ENCODE measurements at places on chromosomes 12 and 14. TPM values are rescaled to one million over a fixed set of nuclear protein-coding genes. Genes with fewer than 3 reads are reported as not detected.

- H3K4me1 ChIP-seq: no peaks in the 10 kb centered on the region
- DNase-seq: no peak
- H3K4me3 ChIP-seq: no peak overlapping the region
Measured at GRCh38 chr14:51145246-51145645, 50.3 kb upstream of the TRIM9 start.

DNA sequence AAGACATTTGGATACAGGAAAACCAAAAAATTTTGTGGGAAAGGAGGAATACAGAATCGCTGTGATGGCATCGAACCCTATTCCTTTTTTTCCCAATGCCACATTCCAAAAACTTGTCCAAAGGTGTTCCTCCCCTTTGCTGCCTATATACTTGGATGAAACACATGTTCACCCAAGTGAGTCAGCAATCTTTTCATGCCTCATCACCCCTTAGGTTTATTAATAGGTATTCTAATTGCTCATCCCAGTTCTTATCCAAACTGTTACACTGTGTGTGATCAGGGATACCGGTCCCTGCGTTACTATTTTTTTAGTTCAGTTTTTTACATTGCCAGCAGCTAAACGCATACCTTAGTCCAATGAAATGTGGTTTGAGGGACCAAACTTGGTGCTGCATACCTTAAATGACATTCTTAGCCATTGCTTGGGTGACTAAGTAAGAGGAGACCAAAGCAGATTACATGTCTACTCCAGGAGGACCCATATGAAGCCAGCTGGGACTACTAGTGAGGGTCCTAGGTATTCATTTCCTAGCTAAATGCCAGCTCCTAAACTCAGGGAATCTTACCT, 20.6 kb upstream of the ST8SIA1 start:
- H3K27ac ChIP-seq: no peak overlapping the region
- no peaks in the 10 kb centered on the region for H3K27me3 ChIP-seq
- no peaks in the 10 kb centered on the region for H3K4me1 ChIP-seq

DNA sequence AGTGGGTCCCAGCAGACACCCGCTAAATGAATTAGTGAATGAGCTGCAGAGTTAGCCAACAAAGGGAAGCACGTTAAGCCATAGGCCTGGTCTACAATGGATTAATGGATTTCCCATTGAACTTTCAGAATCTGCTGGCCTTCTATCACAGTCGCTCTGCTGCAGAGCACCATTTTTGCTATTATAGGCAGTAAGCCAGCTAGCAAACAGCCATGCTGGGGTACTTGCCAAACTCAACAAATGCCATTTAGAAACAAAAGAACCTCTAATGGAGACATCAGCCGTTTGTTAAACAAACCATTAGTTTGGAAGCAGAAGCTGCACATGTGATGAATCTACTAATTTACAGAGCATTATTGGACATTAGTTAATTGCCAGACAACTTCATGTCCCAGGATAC, 181.1 kb upstream of the STXBP6 start:
- H3K27me3 ChIP-seq: no peaks in the 10 kb centered on the region
- H3K4me1 ChIP-seq: no peaks in the 10 kb centered on the region
- no peaks in the 10 kb centered on the region for H3K36me3 ChIP-seq
- no peak overlapping the region for H3K4me3 ChIP-seq

DNA sequence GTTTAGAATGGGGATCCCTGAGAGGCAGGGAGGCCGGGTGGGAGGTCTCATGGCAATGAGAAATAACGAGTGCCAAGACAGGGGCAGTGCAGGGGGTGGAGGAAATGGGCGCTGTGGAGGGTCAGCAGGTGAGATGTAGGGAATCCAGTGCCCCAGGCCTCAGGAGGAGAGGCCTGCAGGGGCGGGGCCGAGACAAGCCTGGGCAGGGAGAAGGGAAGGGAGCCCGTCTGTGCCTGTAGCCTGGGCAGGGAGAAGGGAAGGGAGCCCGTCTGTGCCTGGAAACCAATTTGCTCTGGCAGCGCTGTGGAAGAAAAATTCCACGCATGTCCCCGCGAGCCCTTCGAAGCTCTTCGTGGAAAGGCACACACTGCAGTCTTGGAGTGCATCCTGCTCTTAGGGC, 10.6 kb upstream of the NCOR2 start:
- H3K27me3 ChIP-seq: no peaks in the 10 kb centered on the region
- no peak for DNase-seq
- no peaks in the 10 kb centered on the region for H3K36me3 ChIP-seq
- H3K4me3 ChIP-seq: no peak overlapping the region

GRCh38 chr12:60834806-60835205, 1239.0 kb downstream of the SLC16A7 start:
- H3K36me3 ChIP-seq: no peaks in the 10 kb centered on the region
- no peak overlapping the region for H3K27ac ChIP-seq
- H3K4me3 ChIP-seq: no peak overlapping the region
- DNase-seq: no peak

DNA sequence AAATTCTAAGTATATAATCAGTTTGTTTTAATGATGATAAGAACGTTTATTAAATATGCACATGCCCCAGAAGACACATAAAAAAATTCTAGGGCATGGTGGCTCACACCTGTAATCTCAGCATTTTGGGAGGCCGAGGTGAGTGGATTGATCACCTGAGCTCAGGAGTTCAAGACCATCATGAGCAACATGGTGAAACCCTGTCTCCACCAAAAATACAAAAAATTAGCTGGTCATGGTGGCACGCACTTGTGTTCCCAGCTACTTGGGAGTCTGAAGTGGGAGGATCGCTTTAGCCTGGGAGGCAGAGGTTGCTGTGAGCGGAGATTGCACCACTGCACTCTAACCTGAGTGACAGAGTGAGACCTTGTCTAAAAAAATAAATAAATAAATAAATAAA, 4.0 kb downstream of the CD69 start:
- no peaks in the 10 kb centered on the region for H3K36me3 ChIP-seq
- H3K27ac ChIP-seq: no peak overlapping the region
- DNase-seq: no peak
- H3K27me3 ChIP-seq: no peaks in the 10 kb centered on the region
- no peak overlapping the region for H3K4me3 ChIP-seq
- no peaks in the 10 kb centered on the region for H3K4me1 ChIP-seq

GRCh38 chr14:26332966-26333365, 264.9 kb downstream of the NOVA1 start:
- no peak for DNase-seq
- no peaks in the 10 kb centered on the region for H3K36me3 ChIP-seq
- no peaks in the 10 kb centered on the region for H3K27me3 ChIP-seq
- H3K4me1 ChIP-seq: no peaks in the 10 kb centered on the region
- no peak overlapping the region for H3K27ac ChIP-seq

- H3K27me3 ChIP-seq: no peaks in the 10 kb centered on the region
- DNase-seq: peak; percentile 62
- H3K4me3 ChIP-seq: peak overlapping the region; percentile 99
- peak overlapping the region; percentile 100 for H3K27ac ChIP-seq
- peaks cover 20% of the 10 kb centered on the region for H3K36me3 ChIP-seq
Measured at GRCh38 chr14:68977718-68978171, 1.4 kb downstream of the ACTN1 start.

- DNase-seq: no peak
- H3K4me3 ChIP-seq: no peak overlapping the region
- H3K27ac ChIP-seq: peak overlapping the region; percentile 19
- H3K36me3 ChIP-seq: no peaks in the 10 kb centered on the region
- no peaks in the 10 kb centered on the region for H3K4me1 ChIP-seq
Measured at GRCh38 chr12:46518169-46518568, 145.6 kb upstream of the SLC38A2 start.

- no peak for DNase-seq
- no peak overlapping the region for H3K4me3 ChIP-seq
- H3K4me1 ChIP-seq: peaks cover 12% of the 10 kb centered on the region
- no peaks in the 10 kb centered on the region for H3K36me3 ChIP-seq
- H3K27ac ChIP-seq: no peak overlapping the region
Measured at GRCh38 chr14:69131176-69131575, 21.7 kb downstream of the DCAF5 start.

DNA sequence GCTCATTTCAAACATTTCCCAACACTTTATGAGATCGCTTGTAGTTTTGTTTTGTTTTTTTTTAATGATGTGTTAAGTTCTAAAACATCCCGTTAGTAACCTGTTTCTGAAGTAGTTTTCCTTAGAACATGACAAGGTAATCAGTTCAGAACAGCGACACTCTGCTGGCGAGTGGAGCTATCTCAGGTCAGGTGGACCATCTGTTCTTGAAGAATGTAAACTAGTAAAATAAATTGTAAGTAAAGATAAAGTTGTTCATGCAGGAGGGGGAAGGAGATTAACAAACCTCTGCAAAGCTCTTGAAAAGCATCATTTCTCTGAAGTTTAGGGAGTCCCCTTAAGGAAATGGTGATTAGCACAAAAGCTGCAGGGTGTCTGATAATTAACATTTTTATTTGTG, 71.9 kb upstream of the DACT1 start:
- no peak for DNase-seq
- H3K27me3 ChIP-seq: no peaks in the 10 kb centered on the region
- H3K4me1 ChIP-seq: peaks cover 4% of the 10 kb centered on the region

- H3K4me1 ChIP-seq: no peaks in the 10 kb centered on the region
- no peaks in the 10 kb centered on the region for H3K27me3 ChIP-seq
- DNase-seq: peak; percentile 11
- no peak overlapping the region for H3K4me3 ChIP-seq
- no peaks in the 10 kb centered on the region for H3K36me3 ChIP-seq
Measured at GRCh38 chr14:22319526-22320361, 269.3 kb downstream of the DAD1 start.

DNA sequence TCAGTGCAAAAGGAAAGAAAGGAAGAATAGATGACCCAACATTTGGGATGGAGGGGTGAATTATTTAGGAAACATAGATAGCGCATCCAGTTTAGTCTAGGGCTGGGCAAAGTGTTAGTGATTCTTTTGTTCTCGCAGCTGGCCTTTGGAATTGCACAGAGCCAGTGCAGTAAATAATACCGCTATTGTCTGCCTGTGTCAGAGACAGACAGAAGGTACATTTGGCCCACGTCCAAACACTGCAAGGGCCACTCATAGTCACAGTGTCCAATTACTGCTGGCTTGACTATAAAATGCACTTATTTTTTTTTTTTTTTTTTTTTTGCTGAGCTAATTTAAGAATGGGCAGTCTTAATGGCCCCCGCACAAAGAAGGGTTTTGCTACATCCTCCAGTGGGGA, 638.6 kb downstream of the BCL11B start:
- no peaks in the 10 kb centered on the region for H3K27me3 ChIP-seq
- DNase-seq: no peak
- H3K4me3 ChIP-seq: no peak overlapping the region
- no peaks in the 10 kb centered on the region for H3K36me3 ChIP-seq

- no peak overlapping the region for H3K4me3 ChIP-seq
- DNase-seq: no peak
- H3K27ac ChIP-seq: no peak overlapping the region
- H3K27me3 ChIP-seq: no peaks in the 10 kb centered on the region
- H3K4me1 ChIP-seq: no peaks in the 10 kb centered on the region
- no peaks in the 10 kb centered on the region for H3K36me3 ChIP-seq
Measured at GRCh38 chr12:72472350-72472749, 200.2 kb downstream of the TRHDE start.

DNA sequence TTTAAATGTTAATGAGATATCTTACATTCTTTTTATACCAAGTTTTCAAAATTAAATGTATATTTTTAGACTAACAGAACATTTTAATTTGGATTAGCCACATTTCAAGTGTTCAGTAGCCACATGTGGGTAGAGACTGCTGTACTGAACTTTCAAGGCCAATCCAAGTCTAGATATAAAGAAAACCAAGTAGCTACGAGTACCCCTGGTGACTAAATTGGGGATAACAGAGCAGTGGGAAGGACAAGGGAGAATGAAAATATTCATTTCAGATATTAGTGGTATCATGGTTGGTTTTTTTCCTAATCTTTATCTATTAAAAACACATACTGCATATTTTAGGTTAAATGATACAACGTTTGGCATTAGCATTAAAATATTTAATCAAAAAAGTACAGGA, 69.4 kb upstream of the RHOJ start:
- H3K4me3 ChIP-seq: no peak overlapping the region
- H3K27me3 ChIP-seq: no peaks in the 10 kb centered on the region
- H3K36me3 ChIP-seq: no peaks in the 10 kb centered on the region
- no peak overlapping the region for H3K27ac ChIP-seq
- no peaks in the 10 kb centered on the region for H3K4me1 ChIP-seq

Gene GZMH
- not detected for total RNA-seq

Gene BICDL1
- 4.4 TPM for total RNA-seq

Gene ACOT6
- not detected for total RNA-seq

Gene SDR9C7
- not detected for total RNA-seq

Gene NPAS3
- total RNA-seq: not detected

Gene TMCC3
- total RNA-seq: 12.4 TPM

Gene MYO1A
- total RNA-seq: 1.7 TPM

Gene ANKRD52
- total RNA-seq: 30.9 TPM

Gene LTB4R
- 13.1 TPM for total RNA-seq

Gene LYZ
- total RNA-seq: 99.9 TPM

All from thoracic aorta (tissue), 2 donors.